H9 (cell line): ENCODE measurements at places on chromosomes 4 and X.

DNA sequence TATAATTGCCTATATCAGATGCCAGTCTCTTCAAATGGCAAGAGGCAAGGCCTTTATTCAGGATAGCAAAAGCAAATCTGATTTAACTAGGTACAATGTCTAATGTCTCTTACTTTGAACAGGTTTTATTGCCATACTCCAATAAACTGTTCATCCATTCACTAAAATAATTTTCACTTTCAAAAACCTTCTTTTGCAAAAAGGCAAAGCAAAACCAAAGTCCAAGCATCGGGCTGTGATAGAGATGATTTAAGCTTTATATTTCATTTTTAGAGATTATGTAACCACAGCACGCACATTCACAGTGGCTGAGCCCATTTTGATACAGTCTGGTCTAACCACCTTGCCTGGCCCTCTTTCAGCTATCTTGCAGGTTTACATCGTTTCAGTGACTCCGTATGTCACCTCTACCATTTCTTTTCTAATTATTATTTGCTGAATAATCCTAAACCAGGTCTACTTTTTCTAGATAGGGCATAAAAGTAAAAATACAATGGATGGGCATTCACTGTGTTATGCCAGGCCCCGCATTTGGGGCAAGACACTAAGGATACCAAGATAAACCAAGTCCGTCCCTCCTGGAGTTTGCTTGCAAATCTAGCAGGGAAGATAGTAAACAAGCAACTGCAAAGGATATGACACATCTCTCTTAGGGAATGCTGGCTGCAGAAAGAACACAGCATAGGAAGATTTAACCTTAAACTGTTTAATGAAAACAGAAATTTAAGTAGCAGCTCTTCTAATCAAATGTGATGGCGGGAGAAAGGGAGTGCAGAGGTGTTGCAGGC is 1.8 kb downstream of the CASP3 start:
- DNase-seq, result no peak

DNA sequence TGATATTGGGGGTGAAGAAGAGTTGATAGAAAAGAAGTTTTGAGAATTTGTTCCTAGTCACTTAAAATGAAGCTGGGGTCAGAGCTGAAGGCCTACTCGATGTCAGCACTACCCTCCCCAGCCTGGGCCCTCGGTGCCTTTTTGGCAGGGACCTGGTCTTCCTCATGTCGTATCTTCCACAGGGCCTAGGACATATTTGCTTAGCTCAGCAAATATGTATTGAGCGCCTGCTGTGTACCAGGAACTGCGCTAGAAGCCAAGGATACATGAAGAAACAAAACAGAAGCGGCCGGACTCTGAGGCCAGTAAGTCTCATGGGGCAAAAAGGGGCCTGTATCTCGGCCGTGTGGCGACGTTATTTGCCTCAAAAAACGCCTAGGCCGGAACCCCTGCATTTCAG is 44.3 kb downstream of the DCTD start:
- no peak for DNase-seq

DNA sequence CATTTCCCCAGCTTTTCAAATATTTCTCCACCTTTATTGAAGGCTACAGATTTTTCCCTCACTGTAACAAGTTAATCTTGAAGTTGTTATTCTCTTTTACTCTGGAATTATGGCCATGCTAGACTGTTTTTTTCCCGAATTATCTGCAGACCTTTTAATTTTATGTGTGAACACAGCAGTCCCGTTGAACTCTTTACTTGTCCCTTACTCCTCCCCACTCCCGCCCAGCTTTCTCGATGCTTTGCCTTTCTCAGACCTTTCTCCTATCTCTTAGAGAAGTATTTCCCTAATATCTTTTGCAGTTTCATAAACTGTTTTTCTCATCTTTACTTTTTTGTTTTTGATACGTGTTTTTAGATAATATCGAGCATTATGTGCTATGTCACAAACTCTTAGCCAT is 776 bp downstream of the CEP44 start:
- no peak for DNase-seq

- DNase-seq, result no peak
These were observed 126.2 kb downstream of the HNRNPD start for GRCh38 chr4:82247629-82248028.

- no peak for DNase-seq
These were observed 39.9 kb downstream of the TXLNG start for GRCh38 chrX:16826207-16826606.

GRCh38 chr4:13368217-13368616 is 115.9 kb downstream of the RAB28 start:
- DNase-seq, result no peak

DNA sequence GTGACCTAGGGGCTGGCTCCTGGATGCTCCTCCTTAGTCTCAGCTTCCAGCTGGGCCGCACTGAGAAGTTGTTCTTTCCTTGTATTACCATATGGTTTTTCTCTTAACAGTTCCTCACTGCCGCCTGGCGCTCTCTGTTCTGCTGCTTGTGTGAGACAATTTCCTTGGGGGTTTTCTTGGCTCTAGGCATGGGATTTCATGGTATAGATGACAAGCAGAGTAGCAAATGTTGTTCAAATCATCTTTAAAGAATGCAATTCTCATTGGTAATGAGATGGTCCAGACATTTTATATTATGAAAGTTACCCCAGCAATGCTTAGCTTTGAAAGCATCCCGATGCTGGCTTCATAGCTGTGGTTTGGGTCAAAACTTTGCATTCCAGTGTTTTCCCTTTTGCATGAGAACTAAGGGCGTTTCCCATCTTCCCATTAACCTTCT is 37.6 kb downstream of the SEPTIN11 start:
- no peak for DNase-seq

DNA sequence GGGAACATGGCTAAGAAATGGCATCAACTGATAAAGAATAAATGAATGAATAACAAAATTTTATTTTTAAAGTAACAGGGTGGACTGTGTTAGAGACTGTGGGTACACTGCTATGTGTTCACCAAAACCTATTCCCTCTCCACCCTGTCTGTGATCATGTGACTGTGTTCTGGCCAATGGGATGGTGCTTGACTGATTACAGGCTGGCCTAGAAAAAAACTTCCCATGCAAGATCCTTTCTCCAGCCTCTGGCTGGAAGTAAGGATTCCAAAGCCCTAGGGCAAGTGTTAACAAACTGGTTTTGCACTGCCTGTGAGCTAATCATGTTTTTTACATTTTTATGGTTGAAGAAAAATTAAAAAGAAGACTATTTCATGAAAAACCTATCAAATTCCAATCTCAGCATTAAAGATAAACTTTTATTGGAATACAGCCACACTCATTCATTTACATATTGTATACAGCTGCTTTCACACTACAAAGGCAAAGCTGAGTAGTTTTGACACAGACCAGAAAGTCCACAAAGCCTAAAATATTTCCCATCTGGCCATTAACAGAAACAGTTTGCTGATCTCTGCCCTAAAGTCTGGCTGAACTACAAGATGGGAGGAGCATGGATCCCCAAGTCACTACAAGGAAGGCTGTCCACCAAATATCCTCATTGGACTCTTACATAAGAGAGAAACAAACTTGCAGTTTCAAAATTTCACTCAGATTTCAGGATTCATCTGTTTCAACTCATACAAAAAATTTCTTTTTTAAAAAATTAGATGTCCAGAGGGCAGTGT is 133.2 kb downstream of the ARHGAP6 start:
- DNase-seq, result peak; percentile 39

DNA sequence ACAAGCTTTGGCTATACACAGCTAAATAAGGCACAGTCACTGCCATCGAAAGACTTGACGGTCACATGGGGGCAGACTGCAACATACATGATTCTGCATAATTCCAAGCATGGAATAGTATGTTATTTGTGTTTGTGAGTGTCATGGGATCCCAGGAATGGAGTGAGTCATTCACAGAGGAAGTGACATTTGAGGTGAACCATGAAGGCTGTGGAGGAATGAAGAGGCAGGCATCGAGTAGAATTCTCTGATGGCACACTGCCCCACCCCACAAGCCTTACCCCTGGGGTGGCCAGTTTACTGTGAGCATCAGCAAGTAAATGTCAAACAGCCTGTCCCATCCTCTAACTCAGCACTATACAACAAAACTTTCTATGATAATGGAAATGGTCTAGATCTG is 619.7 kb downstream of the MID1IP1 start:
- no peak for DNase-seq

DNA sequence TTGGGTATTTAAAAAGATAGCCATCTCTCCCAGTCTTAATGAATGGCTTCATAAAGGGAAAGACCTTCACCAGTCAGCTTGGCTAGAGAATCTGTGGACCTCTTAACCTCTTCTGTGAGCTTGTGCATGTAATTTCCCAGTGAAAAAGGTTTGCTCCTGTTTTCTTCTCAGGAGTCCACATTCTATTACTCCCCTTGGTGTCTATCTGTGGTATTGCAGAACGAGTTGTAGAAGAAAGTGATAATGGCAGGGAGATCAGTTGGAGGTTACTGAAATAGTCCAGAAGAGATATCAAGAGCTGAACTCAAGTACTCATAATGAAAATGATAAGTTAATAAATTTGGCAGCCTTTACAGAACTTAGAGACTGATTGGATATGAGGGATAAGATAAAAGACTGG is 16.5 kb upstream of the VAMP7 start:
- no peak for DNase-seq

DNA sequence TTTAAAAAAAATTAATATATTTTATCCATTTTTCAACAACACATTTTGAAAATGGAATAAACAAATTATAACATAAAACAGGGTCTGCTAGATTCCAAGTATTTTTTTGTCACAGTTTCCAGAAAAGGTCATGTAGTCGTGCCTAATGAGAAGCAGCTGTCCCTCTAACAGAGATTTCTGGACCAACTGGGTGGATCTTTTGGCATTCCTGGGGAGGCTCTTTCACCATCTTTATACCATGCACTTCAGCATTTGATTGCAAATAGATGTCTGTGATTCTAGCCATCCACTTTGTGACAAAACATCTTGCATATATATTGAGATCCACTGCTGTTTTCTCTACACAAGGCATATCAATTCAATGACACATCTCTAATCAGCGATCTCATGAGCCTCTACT is 210.7 kb upstream of the LDB2 start:
- DNase-seq, result no peak

GRCh38 chr4:81407726-81408125 is 64.0 kb downstream of the RASGEF1B start:
- no peak for DNase-seq

DNA sequence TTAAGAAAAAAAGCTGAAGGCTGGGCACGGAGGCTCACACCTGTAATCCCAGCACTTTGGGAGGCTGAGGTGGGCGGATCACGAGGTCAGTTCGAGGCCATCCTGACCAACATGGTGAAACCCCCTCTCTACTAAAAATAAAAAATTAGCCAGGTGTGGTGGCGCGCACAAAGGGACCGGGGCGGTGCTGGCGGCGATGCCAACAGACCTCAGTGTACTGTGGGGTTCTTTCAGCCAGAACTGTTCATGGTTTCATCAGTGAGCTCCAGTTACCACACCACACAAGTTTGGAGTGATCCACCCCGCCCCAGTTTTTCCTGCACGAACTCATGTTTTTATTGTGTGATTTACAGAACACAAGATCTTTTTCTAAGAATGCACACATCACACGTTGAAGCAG is 21.2 kb upstream of the IRAK1 start:
- DNase-seq, result no peak

GRCh38 chr4:3369781-3370674 is 71.7 kb upstream of the HGFAC start:
- peak; percentile 70 for DNase-seq
